ENCODE measurements at places on chromosomes 12 and 14. TPM values are rescaled to one million over a fixed set of nuclear protein-coding genes. Genes with fewer than 3 reads are reported as not detected.

GRCh38 chr12:24748326-24748725 is 200.6 kb downstream of the BCAT1 start:
- no peak for DNase-seq

DNA sequence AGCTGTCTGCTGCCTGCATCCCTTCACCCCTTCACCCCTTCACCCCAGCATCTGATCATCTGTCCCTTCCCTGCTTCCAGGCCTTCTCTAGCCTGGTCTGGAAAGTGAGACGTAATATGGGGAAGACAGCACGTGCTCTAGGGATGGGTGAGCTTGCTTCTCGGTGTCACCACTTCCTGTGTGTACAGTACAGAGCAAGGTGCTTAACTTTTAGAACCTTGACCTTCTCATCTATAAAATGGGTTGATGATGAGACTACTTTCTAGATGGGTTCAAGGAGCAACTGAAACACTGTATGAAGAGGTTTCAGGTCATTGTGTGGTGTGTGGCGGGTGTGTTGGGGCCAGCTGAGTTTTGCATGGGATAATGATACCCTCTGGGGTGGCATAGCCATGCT is 140.5 kb downstream of the TSPAN9 start:
- DNase-seq: no peak

DNA sequence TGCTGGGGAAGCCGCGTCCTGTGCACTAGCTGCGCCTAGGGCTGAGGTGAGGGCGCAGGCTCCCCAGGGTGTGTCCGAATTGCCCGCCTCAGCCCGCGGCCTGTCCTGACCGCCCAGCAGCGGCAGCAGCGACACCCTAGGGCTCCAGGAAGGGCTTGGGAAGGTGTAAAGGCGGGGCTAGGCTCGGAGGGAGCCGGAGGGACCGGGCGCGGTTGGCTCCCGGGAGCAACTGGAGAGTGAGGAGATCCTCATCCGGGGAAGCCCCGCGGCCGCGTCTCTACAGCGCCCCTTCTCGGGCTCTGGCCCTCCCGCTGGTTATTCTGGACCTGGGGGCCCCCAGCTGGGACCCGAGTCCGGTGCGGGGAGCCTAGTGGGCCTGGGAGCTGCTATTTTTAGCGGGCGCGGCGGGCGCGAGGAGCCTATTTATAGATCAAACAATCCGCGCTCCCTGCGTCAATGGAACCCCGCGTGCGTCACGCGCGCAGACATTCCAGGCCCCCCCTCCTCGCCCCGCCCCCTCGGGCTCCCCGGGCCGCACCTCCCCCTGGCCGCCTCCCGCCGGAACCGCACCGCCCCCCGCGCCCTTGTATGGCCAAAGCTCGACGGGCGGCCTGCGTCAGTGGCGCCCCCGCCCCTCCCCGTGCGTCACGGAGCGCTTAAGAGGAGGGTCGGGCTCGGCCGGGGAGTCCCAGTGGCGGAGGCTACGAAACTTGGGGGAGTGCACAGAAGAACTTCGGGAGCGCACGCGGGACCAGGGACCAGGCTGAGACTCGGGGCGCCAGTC is at the start of gene NR4A1:
Gene NR4A1 (plus strand): TSS at position 685 of the 784 bp plus-strand sequence. CDS start 2,887 bp downstream, outside the sequence.
- DNase-seq: peak; percentile 94

- DNase-seq: peak; percentile 72
Observed at GRCh38 chr14:61476754-61477410, 155.5 kb downstream of the PRKCH start.

GRCh38 chr12:14471497-14471896 is 96.2 kb downstream of the PLBD1 start:
- no peak for DNase-seq

- no peak for DNase-seq
Observed at GRCh38 chr14:84036840-84037239, 1493.1 kb upstream of the FLRT2 start.

Gene SERPINA12
- polyA plus RNA-seq: 1.1 TPM

Gene TRIM9
- 1.6 TPM for polyA plus RNA-seq

Gene KRT8
- 234 TPM for polyA plus RNA-seq

Gene CMA1
- polyA plus RNA-seq: not detected

Gene PARP2
- polyA plus RNA-seq: 60.8 TPM

Gene HPD
- 4.4 TPM for polyA plus RNA-seq

Gene NEUROD4
- polyA plus RNA-seq: not detected

Gene ACOT6
- polyA plus RNA-seq: 0.38 TPM

Measured in renal pelvis (tissue), 12 donors.